Esophagus muscularis mucosa (tissue), 4 donors: ENCODE measurements at places on chromosomes 7 and 10. TPM values are rescaled to one million over a fixed set of nuclear protein-coding genes. Genes with fewer than 3 reads are reported as not detected.

GRCh38 chr10:71316056-71316785 is 2.8 kb upstream of the SLC29A3 start:
- DNase-seq, result no peak

GRCh38 chr7:38481401-38481800 is 149.8 kb downstream of the AMPH start:
- DNase-seq, result no peak

DNA sequence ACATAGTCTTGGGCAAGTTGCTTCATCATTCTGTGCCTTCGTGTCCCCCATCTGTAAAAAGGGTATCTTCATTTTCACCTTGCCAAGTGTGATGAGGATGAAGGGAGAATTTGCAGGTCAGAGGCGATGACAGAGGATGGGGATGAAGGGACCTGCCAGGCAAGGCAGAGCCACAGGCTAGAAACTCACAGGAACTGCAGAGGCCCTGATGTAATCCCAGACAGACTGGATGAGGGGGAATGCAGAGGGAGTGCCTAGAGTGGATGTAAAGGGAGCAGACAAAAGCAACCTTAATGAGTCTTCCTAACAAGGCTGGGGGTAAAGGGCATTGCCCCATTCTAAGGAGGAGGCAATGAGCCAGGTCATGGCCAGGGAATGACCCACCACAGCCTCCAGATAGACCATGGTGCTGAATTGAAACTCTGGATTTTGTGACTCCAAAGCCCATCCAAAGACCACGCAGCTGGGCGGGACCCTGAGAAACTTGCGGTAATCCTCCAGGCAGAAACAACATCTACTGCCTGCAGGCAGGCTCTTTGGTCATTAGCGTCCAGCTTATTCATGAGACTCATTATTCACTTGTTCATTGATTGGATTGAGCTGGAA is 1.9 kb downstream of the ANTXRL start:
- no peak for DNase-seq

The KAZALD1 gene
- 1.0 TPM for total RNA-seq

The PSTK gene
- total RNA-seq, result 3.0 TPM

The CAV1 gene
- 571 TPM for total RNA-seq
